ENCODE measurements at places on chromosomes 5 and 9.

- no peak overlapping the region for H3K27ac ChIP-seq
- no peak overlapping the region for H3K4me3 ChIP-seq
- DNase-seq: no peak
- H3K27me3 ChIP-seq: no peaks in the 10 kb centered on the region
- peaks cover 7% of the 10 kb centered on the region for H3K4me1 ChIP-seq
Measured at GRCh38 chr5:80156156-80156555, 99.7 kb downstream of the SERINC5 start.

GRCh38 chr5:78574731-78575161 lies 73.8 kb downstream of the LHFPL2 start:
- H3K36me3 ChIP-seq: no peaks in the 10 kb centered on the region
- DNase-seq: no peak
- peaks cover 27% of the 10 kb centered on the region for H3K4me1 ChIP-seq
- H3K27me3 ChIP-seq: no peaks in the 10 kb centered on the region
- no peak overlapping the region for H3K4me3 ChIP-seq

DNA sequence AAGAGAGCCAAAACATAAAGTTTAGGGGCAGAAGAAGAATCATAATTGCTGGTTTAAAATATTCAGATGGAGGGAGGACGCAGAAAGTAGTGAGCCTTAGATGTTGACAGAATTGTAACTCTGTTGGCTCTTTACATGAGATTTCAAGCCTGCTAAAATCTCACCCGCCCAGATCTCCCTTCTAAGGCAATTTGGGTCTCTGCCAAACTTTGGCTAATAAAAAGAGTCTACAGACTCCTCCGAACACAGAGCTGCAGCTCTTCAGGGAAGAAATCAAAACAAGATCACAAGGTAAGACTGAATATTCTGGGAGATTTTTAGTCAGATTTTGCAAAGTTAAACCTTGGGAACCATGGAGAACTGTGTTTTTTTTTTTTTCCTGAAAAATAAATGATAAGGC lies at the start of gene IL33:
Gene IL33, plus strand, starts transcription at position 246 of the 400 bp plus-strand sequence. CDS start 25,888 bp downstream, outside the sequence.
- no peak for DNase-seq
- peaks cover 18% of the 10 kb centered on the region for H3K27me3 ChIP-seq
- H3K27ac ChIP-seq: no peak within 1 kb of the TSS

DNA sequence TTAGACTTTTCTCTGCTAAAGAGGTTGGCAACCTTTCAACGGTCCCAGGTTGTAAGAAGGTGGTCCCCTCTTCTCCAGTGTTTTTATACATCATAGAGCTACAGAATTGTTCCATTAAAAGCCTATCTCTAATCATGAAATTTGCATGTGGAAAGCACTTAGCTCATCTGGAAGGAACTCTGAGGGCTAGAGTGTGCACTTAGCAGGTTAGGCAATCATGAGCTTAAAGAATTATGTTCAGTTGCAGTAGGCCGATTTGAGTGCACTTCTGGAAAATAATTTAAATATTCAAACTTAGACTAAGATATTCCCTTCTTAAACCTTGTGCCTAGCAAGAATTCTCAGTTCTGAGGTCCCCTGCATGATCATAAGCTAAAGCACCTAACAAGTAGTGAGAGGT lies 468.7 kb downstream of the SPATA31D1 start:
- no peaks in the 10 kb centered on the region for H3K36me3 ChIP-seq
- H3K27me3 ChIP-seq: no peaks in the 10 kb centered on the region
- H3K4me1 ChIP-seq: no peaks in the 10 kb centered on the region
- H3K4me3 ChIP-seq: no peak overlapping the region
- no peak for DNase-seq

DNA sequence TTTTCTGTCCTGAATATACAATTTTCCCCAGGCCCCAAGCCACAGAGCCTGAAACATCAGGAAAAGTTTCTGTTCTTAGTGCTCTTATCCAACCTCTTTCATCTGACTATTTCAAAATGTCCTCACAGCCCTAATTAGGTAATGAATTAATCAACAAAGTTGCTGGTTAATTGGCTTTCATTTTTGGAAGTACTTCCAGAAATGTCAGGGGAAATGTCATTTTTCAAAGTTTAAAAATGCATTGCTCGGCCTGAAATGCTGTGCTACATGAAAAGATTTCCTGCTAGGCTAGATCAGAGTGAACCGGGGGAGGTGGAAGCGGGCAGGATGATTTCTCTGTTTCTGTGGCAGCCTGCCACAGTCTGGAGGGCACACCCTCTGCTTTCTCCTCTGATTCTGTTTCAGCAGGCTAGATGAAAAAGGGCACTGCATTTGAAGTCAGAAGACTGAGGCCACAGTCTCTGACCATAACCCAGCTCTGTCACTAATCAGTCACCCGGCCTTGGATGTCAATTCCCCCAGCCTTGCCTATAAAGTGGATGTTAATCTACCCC lies 55.9 kb upstream of the BARX1 start:
- peaks cover 3% of the 10 kb centered on the region for H3K4me1 ChIP-seq
- H3K27me3 ChIP-seq: peaks cover 3% of the 10 kb centered on the region
- DNase-seq: no peak
- no peak overlapping the region for H3K4me3 ChIP-seq

All from activated B cell treated with CpG ODN at 0.5 μM for 24 hours (primary cell).